ENCODE measurements at places on chromosomes 3 and 15.

GRCh38 chr3:143809121-143809621 is 39.1 kb downstream of the SLC9A9 start:
- DNase-seq: no peak

DNA sequence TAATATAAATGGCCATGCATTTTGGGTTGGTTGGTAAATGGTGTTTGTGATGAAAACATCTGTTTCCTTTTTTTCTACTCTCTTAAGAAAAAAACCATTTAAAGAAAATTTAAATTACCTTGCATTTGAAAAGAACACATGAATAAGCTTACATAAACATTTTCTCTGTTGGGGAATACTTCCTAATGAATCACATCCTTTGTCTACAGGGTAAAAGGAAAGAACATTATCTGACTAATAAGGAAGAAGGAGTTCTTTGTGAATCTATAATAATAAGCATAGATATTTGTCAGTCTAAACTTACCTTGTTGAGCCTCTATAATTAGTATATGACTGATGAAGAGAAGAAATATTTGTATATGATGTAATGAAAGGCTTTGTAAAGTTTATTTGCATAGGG is 254.1 kb upstream of the ZNF717 start:
- no peak for DNase-seq

- no peak for DNase-seq
These were observed 228.8 kb upstream of the BHLHE40 start for GRCh38 chr3:4750306-4750968.

DNA sequence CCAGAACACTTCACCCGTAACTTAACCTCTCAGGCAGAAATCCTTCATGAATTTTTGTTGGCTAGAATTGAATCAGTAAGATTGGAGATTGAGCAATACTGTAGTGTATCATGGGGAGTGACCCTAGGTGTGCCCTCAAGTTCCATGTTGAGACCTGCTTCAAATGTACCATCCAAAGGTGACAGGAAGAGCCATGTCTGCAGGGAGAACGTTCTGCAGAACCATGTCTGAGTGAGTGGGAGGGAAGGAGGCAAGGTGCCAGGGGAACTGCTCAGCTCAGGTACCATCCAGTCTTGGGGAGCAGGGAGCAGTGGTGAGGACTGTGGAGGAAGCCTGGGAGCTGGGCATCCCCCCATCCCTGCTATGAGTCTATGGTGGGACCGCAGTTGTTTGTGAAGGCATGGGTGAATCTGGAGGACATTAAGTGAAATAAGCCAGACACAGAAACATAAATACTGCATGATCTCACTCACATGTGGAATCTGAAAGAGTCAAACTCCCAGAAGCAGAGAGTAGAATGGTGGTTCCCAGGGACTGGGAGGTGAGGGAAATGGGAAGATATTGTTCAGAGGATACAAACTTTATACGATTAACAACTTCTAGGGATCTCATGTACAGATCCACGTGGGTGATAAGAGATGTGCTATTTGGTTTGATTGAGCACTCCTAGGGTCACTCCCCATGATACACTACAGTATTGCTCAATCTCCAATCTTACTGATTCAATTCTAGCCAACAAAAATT is 23.3 kb downstream of the CFAP161 start:
- DNase-seq: no peak

GRCh38 chr15:92903966-92904721 is 4.0 kb downstream of the CHD2 start:
- DNase-seq: peak; percentile 98

DNA sequence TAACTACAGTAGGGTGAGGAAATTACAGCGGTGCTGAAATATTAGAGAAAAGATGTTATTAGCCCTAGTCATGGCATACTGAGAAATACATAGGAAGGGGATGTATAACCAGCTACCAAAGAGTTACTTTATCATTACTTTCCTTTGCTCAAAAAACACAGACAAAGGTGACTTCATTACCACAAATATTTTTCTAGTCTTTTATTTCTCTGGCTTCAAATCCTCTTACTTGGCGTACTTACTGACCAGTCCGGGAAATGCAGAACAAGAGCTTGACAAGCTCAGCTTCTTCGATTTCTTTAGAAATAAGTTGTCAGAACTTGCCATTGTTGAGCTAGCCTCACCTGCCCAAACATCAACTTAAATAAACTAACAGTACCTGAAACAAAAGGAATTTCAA is 142.1 kb upstream of the TMCO5A start:
- DNase-seq: no peak

DNA sequence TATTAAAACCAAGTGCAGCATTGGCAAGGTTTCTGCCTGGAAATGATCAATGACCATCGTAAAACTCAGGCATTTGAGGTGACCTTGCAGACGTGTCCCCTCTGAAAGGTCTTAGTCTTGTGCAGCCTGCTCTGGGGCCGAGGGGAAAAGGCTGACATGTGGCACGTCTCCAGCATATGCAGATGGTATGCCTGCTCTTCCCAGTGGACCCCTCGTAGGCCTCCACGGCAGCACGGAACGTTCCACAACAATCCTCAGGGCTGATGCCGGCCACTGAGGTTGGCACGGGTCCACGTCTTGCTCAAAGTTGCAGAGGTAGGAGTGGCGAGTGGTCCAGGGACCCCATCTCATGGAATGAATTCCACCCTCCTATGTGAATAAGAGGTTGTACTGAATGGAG is 247.5 kb upstream of the LYSMD4 start:
- no peak for DNase-seq

DNA sequence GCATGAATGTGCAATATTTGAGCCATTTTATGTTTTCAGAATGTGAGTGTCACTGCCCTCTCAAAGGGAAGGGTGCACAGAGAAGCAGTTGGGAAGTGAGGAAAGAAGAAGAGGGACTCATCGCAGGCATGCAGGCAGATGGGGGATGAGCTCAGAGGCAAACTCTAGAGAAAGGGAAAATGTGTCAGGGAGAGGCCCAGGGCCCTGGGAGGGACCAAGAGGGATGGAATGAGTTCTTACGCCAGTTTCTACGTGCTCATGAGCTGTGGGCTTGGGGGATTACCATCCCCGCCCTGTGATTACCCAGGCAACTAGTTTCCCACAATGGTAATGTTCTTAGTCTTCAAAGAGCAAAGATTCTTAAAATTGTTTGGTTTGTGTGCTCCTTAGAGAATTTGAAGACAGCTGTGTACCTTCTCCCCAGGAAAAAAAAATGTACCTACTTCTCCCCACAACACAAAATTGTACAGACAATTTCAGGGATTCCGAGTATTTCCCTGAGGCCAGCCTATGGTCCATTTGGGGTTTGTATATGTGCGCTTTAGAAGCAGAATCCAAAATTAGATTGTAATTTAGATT is 17.8 kb downstream of the GCSAM start:
- no peak for DNase-seq

- DNase-seq: no peak
These were observed 5.0 kb downstream of the FES start for GRCh38 chr15:90889313-90889730.

DNA sequence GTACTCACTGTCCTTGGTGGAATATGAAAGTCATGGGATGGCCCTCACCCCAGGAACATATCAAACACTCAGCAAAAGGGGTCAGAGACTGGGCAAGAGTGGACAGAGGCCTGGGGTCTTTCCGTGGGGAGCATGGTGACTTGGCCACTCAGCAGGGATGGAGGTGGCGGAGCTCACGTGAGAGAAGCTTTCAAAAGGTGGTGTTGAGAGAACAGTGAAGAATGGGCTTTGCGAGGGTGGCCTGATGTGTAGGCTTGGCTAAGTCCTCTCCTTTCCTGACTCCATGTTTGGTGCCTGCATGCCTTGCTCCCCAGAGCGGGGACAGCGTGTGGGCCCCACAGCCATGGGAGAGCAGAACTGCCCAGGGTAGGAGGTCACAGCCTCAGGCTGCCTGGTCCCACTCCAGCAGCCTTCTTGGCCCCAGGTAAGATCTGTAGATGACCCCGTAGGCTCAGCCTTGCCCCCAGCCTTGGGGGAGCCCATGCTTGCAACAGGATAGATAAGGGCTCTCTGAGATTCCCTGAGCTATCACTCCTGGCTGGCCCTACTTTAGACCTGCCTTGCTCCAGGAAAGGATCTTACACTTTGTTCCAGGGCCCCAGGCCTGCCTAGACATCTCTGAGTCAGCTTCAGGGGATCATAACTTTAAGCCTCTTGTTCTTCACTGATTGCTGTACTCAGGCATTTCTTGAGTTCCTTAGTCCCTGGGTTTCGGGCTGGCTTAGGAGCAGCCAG is 17.0 kb downstream of the RPLP1 start:
- DNase-seq: no peak

GRCh38 chr15:29921130-29921601 is 98.9 kb upstream of the TJP1 start:
- no peak for DNase-seq

GRCh38 chr15:60594071-60594470 is 115.1 kb upstream of the ICE2 start:
- DNase-seq: no peak

DNA sequence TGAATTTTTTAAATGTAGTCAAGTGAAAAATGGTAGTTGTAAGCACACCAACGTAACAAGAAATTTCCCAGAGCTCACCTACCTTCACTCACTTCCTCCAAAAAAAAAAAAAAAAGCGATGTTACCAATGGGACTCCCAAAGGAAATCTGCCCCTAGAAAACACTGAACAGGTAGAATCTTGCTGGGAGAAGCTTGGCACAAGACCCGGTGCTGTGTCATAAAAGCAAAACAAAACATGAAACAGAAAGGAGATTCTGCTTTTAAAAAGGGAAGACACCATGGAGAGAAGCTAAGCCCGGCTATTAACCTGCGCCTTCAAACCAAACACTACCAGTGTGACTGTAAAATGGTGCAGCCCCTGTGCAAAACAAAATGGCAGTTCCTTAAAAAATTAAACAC is 40.5 kb downstream of the PGPEP1L start:
- no peak for DNase-seq

DNA sequence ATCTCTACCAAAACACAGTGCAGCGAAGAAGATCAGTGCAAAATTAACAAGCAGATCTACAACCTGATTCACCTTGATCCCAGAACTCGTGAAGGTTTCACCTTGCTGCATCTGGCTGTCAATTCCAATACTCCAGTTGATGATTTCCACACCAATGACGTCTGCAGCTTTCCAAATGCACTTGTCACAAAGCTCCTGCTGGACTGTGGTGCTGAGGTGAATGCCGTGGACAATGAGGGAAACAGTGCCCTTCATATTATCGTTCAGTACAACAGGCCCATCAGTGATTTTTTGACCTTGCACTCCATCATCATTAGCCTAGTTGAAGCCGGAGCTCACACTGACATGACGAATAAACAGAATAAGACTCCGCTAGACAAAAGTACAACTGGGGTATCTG is 13.2 kb downstream of the FEM1B start:
- DNase-seq: no peak
